ENCODE measurements at places on chromosomes 5 and 9. TPM values are rescaled to one million over a fixed set of nuclear protein-coding genes. Genes with fewer than 3 reads are reported as not detected.

DNA sequence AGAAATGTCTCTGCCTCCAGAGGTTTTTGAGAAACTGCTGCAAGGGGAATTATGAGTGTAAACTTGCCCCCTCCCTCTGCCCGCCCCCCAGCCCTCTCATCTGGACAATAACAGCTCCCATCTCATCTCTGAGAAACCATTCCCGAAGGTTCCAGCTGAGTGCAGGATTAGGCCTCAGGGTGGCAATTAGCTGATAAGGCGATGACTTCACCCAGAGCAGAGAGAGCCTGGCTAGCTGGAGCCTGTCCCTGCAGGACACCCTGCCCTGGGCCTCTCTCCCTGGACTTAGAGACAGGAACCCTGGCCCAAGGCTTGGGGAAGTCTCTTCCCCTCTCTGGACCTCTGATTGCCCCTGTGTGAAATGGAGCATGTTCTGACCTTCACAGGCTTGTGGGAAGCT lies 45.7 kb upstream of the HAND1 start:
- DNase-seq = no peak

GRCh38 chr5:39475881-39476842 lies 51.4 kb upstream of the DAB2 start:
- DNase-seq = no peak

GRCh38 chr9:109145051-109145450 lies 22.0 kb downstream of the FRRS1L start:
- no peak for DNase-seq

DNA sequence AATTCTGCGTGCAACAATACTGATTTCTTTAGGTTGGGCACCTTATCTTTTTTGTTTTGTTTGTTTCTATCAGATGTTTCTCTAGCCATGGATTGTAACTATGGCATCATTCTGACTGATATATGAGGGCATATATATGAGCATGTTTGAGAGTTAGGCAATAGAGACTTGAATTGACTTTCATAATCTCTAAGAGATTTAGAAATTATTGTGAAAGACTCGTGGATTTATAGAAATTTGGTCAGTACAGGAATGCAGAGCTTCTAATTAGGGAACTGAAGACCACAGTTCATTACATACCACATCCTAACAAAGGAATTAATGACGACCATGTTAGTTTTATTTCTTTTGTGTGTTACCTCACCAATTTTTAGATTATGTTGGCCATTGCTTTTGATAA lies 546.0 kb upstream of the GRAMD2B start:
- no peak for DNase-seq

Gene ZNF622
- total RNA-seq = 11.8 TPM
